Activated naive CD8-positive, alpha-beta T cell treated with anti-CD3 and anti-CD28 coated beads, Interleukin-2, amount 50 U/mL, for 24 hours (primary cell): ENCODE measurements at places on chromosomes 2 and 18.

DNA sequence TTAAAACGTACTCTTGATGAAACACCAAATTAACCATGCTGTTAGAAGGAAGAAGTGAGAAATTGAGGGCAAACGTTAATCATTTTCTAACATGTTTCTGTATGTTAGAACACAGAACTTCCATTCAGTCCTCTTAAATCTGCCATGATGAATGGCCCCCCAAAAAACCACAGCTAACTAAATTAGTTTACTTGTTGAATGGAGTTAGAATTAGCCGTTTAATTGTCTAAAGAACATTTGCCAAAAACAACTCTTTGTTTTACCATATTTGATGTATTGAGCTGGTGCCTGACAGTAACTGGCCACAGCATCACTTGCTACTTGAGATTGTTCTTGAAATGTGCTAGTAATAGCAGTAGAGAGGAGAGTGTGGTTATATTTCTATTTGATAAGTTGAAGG, 12.7 kb downstream of the CCNYL1 start:
- DNase-seq: no peak

GRCh38 chr18:13328213-13328612, 109.7 kb downstream of the LDLRAD4 start:
- DNase-seq: no peak

GRCh38 chr2:218406949-218407618, 7.4 kb downstream of the CTDSP1 start:
- peak; percentile 64 for DNase-seq

- no peak for DNase-seq
Observed at GRCh38 chr18:33291539-33291938, 149.0 kb downstream of the CCDC178 start.

DNA sequence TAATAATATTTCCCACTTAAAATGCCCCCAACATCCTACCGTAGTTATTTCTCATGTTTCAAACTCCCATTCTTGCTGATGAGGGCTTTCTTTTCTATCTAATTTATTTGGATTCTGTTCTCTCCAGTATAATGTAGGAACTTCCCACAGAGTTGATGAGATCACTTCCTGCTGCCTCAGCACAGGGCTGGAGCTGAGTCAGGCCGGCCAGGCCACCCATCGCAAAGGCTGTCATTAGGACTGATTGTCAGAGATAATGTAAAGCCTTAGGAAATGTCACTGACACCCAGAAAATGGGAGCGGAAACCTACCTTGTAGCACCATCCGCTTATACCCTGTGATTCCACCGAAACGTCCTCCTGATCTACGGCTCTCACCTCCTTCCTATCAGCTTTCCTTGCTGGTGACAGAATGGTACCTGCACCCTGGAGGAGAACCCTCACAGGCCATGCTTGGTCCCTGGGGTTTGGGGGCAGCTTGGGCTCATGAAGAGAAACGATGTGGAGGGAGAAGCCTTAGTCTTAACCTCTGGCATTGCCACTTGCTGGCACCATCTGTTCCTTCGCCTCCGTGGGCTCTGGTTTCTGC, 672.8 kb upstream of the ID2 start:
- no peak for DNase-seq

DNA sequence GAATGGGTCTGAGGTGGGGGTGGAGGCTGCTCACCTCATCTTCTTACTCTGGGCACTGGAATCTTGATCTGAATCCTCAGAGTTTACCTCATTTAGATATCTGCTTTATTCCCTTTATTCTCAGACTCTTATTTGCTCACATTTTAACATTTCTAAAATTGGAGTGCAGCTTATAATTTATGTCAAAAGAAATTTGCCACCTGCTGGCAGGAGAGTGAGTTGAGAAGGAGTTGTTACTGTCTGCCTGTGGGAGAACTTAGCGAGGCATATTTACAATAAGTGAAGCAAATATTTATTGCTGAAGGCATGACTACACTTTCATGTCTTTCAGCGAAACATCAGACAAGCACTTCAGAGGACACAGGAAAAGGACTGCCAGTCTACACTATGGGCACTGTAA, 16.4 kb upstream of the KIAA2012 start:
- no peak for DNase-seq

DNA sequence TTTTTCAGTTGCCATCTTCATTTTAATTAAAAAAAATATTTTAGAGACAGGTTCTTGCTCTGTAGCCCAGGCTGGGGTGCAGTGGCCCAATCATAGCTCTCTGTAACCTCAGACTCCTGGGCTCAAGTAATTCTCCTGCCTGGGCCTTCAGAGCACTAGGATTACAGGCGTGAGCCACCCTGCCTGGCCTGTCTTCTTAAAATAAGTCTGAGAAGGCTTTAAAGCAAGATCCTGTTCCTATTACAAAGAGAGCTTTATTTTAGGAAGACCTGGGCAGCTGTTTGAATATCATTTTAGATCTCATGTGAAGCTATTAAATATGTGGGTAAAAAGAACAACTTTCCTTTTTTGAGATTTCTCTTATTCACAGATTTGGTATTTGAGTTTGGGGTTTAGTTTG, 1.5 kb downstream of the FAM228A start:
- DNase-seq: no peak

GRCh38 chr2:77086051-77086450, 436.1 kb downstream of the LRRTM4 start:
- DNase-seq: no peak
